ENCODE measurements at places on chromosomes 2 and 18.

DNA sequence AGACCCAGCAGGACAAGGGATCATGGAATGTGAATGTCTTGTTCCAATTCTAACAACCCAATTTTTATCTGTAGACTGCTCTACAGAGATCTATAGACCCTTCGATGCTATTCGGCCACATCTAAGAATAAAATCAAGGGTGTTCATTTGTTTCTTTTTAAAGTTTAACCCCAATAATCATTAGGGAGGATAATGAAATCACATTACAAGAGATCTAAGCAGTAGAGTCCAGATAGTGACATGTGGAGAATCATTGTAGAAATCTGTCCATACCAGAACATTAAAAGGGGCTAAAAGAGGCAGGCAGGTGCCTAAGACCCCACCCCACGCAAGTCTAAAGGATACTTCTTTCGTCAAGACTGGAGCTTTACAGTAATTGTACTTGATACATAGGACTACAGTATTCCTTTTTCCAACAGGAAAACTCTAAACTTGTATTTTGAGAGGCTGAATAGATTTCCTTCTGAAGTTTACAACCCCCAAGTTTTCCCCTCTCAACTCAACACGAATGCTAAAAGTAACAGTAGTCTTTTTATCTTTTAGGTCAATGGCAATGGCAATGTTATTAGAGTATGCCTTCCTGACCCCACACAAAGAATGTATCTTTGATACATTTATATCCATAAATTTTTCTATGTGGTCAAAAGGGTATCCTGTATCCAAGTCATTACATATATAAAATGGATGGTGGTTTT is 183.7 kb downstream of the TCF4 start:
- no peak for DNase-seq

GRCh38 chr2:125108251-125108650 is 1083.2 kb downstream of the CNTNAP5 start:
- DNase-seq, result no peak

DNA sequence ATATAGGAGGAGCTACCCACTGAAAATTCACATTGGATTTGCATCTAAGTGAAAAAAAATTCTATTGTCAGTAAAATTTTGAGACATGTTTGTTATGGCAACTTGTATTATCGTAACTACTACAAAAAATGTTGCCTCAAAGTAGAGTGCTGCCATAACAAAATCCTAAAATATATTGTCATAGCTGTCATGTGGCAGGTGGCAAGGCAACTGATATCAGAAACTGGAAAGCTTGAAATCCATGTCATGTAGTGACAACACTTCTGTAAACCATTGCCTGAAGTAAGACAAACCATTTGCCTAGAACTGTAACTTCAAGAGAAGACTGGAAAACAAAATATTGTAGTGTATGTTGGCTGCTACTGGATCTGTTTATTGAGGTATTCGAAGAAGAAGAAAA is 697.5 kb upstream of the CELF4 start:
- DNase-seq, result no peak

- no peak for DNase-seq
Observed at GRCh38 chr2:155141418-155141817, 442.9 kb downstream of the KCNJ3 start.

DNA sequence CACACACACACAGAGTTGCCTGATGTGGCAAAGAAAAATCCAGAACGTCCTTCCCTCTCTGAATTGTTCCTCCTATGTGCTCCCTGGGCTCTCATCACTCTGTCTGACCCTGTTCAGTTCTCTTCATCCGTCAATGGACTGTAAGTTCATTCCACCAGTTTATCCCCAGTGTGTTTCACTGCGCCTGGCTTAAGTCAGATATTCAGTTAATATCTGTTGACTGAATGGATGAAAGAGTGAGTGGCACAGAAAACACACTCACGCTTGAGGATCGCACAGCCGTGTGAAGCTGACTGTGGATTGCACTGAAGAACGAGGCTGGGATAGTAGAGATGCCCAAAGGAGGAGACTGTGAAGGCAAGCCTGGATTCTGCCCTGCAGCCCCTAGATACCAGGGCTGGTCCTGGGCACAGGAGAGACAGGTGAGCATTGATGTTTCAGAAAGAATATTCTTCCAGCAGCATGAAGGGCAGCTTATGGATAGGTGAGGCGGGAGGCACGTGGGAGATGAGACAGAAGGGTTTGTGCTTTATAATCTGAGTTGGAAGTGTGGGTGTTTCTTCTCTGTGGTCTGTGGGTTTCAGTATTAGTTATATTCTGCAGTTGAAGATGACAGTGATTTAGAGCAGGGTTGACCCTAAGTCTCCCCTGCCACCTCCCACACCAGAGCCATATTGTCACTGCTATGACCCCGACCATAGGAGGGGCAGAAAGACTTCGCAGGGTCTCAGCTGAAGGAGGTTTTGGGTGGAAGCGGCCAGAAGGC is 129.9 kb downstream of the SOCS6 start:
- DNase-seq, result no peak

GRCh38 chr2:128375454-128375853 is 56.8 kb upstream of the HS6ST1 start:
- no peak for DNase-seq

DNA sequence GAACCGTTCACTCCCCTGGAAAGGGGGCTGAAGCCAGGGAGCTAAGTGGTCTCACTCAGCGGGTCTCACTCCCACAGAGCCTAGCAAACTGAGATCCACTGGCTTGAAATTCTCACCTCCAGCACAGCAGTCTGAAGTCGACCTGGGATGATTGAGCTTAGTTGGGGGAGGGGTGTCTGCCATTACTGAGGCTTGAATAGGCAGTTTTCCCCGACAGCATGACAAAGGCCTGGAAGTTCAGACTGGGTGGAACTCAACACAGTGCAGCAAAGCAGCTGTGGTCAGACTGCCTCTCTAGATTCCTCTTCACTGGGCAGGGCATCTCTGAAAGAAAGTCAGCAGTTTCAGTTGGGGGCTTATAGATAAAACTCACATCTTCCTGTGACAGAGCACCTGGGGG is 292.5 kb downstream of the NUP35 start:
- DNase-seq, result no peak

GRCh38 chr2:197452754-197453122 is 614 bp upstream of the COQ10B start:
- DNase-seq, result no peak

All from PC-9 (cell line).